ENCODE measurements at places on chromosomes 7 and 10. TPM values are rescaled to one million over a fixed set of nuclear protein-coding genes. Genes with fewer than 3 reads are reported as not detected.

DNA sequence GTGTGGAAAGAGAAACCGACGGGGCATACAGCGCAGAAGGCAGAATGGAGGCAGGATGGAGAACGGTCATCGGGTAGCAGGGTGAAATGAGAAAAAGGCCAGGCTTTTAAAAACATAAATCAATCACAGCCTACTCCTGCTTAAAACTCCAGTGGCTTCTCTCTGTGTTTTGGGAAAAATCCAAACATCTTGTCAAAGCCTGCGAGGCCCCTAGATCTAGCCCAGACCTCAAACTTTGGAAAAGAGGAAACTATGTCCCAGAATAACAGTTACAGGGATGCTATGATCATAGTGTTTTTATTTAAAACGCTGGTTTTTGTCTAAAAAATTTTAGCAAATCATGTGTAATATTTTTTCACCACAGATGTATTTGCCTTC is 41.1 kb downstream of the PPP1R3C start:
- peaks cover 3% of the 10 kb centered on the region for H3K27me3 ChIP-seq
- no peak overlapping the region for H3K27ac ChIP-seq
- H3K4me1 ChIP-seq: no peaks in the 10 kb centered on the region
- H3K36me3 ChIP-seq: no peaks in the 10 kb centered on the region
- no peak for DNase-seq

- no peak overlapping the region for H3K4me3 ChIP-seq
- peak overlapping the region; percentile 15 for H3K27ac ChIP-seq
- H3K36me3 ChIP-seq: no peaks in the 10 kb centered on the region
- no peaks in the 10 kb centered on the region for H3K4me1 ChIP-seq
- DNase-seq: no peak
Observed at GRCh38 chr7:28203508-28204240, 23.1 kb upstream of the JAZF1 start.

The TOMM7 gene
- total RNA-seq: 581 TPM

DNA sequence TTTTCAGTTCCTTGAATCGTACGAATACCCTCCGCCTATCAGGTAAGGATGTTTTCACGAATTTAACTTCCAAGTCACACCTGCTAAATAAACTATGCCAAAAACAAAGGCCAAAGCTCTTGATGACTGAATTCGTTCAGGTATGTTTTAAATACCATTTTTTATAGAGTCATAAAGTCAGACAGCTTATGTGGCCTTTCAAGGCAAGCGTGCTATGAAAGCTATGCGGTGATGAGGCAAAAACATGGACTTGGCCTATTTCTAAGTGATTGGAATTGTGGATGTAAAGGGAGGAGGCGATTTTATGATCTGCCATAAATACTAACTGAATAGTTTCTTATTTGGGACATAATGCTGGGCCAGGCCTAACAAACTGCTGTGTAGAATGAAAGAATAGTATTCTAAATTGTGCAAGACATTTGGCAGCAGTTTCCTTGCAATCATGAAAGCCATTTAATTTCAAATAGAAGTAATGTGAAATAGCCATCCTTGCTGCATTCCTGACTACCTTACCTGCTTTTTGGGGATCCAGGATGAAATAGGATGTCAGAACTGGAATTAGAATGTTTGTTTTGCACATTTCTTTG is 14.0 kb downstream of the SLC39A12 start:
- no peaks in the 10 kb centered on the region for H3K4me1 ChIP-seq
- H3K36me3 ChIP-seq: no peaks in the 10 kb centered on the region
- H3K27ac ChIP-seq: no peak overlapping the region
- H3K27me3 ChIP-seq: no peaks in the 10 kb centered on the region
- H3K4me3 ChIP-seq: no peak overlapping the region
- no peak for DNase-seq

The PRXL2A gene
- 2.9 TPM for total RNA-seq

DNA sequence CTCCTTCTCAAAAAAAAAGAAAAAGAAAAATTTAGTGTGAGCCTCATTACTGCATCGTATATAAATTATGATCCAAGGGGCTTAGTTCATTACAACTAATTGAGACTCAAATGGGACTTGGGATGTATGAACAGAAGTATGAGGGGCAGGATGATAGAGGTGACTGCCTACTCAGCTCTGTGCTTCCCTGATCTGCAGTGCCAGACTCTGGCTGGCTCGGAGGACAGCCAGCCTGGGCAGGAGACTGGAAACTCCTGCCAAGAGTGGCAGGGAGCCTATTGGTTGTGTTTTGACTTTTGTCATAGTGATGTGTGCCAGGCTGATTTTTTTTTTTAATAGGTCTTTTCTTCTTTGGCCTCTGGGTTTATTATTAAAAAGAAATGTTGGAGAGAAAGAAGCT is 73.8 kb upstream of the GTF2IRD1 start:
- no peak overlapping the region for H3K4me3 ChIP-seq
- H3K36me3 ChIP-seq: no peaks in the 10 kb centered on the region
- H3K4me1 ChIP-seq: no peaks in the 10 kb centered on the region
- DNase-seq: no peak
- no peaks in the 10 kb centered on the region for H3K27me3 ChIP-seq

GRCh38 chr10:88120599-88121333 is 257.3 kb downstream of the PTEN start:
- no peak overlapping the region for H3K4me3 ChIP-seq
- H3K36me3 ChIP-seq: no peaks in the 10 kb centered on the region
- peaks cover 20% of the 10 kb centered on the region for H3K4me1 ChIP-seq
- DNase-seq: no peak
- no peak overlapping the region for H3K27ac ChIP-seq
- no peaks in the 10 kb centered on the region for H3K27me3 ChIP-seq

DNA sequence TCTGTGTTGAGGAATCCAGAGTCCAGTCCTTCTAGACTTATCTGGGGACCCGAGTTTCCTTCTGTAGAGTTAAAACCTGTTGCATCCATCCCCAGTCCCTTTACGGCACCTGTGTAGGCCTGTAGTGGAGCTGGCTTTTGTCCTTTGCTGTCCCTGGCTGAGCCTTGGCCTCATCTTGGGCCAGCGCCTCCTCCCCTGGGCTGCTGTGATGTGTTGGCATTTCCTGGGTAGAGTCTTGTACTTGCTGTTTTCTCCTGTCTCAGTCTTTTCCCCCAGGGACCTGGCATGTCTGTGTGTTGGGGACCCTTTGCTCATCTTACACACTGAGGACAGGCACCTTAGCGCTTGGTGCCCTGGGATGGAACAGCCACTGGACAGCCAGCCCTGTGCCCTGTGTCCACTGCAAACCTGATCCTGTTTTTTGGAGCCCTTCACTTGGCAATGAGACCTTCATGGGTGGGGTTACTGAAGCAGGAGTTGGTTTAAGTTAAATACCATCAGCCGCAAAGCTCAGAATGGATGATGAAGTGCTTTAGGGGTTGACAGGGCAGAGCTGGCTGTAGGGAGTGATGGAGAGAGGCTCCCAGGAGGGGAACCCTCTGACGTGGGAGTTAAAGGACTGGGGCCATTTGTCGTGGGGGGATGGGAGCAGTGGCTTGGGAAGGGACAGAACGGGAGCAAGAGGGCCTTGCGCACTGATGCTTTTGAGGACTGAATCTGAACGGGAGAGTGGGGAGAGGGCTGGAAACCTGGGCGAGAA is 50.9 kb downstream of the CUX1 start:
- H3K27ac ChIP-seq: no peak overlapping the region
- peaks cover 3% of the 10 kb centered on the region for H3K36me3 ChIP-seq
- H3K4me3 ChIP-seq: no peak overlapping the region
- no peaks in the 10 kb centered on the region for H3K27me3 ChIP-seq

The SFTPA1 gene
- not detected for total RNA-seq

The CALHM1 gene
- total RNA-seq: not detected

The TLX1 gene
- total RNA-seq: not detected

GRCh38 chr7:129561677-129562359 is 49.7 kb upstream of the NRF1 start:
- H3K36me3 ChIP-seq: no peaks in the 10 kb centered on the region
- H3K4me3 ChIP-seq: no peak overlapping the region
- no peak overlapping the region for H3K27ac ChIP-seq
- H3K27me3 ChIP-seq: no peaks in the 10 kb centered on the region

GRCh38 chr7:105068886-105069285 is 54.9 kb downstream of the KMT2E start:
- H3K27ac ChIP-seq: no peak overlapping the region
- DNase-seq: no peak
- H3K36me3 ChIP-seq: peaks cover 13% of the 10 kb centered on the region
- no peak overlapping the region for H3K4me3 ChIP-seq
- no peaks in the 10 kb centered on the region for H3K4me1 ChIP-seq
- H3K27me3 ChIP-seq: no peaks in the 10 kb centered on the region

DNA sequence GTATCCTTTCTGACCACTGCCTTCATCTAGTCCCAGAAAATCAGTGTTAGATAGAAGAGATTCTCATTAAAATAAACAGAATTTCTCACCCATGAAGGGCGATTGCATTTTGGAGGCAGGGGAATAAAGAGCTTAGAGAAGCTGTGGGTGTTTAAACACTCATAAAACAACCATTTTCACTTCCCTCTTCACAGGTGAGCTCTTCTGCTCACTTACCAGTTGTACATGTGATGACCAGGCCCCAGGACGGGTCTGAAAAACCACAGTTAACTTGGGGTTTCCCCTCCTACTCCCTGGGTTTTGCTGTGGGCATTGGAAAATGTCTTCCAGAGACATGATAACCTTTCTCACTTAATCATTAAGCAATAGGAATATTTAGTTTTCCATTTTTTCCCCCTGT is 411.6 kb upstream of the DPP6 start:
- no peak overlapping the region for H3K27ac ChIP-seq
- H3K4me1 ChIP-seq: no peaks in the 10 kb centered on the region
- H3K4me3 ChIP-seq: no peak overlapping the region
- no peaks in the 10 kb centered on the region for H3K36me3 ChIP-seq
- no peak for DNase-seq
- no peaks in the 10 kb centered on the region for H3K27me3 ChIP-seq

DNA sequence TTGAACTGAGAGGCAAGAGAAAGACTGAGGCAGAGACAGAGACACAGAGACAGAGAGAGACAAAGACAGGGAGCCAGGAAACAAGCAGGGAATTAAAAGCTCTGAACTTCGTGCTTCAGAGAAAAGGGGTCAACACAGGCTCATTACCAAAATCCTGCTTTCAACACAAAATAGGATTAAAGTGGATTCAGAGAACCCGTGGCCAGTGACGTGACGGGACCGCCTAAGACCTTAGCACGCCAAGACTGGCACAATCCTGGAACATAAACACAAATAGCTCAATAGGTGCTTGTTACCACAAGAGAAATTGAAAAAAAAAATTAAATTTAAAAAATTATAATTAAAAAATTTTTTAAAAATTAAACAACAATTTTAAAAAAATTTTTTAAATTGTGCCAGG is 21.5 kb downstream of the ASB13 start:
- no peak overlapping the region for H3K4me3 ChIP-seq
- no peaks in the 10 kb centered on the region for H3K36me3 ChIP-seq
- H3K4me1 ChIP-seq: no peaks in the 10 kb centered on the region
- H3K27me3 ChIP-seq: no peaks in the 10 kb centered on the region
- H3K27ac ChIP-seq: no peak overlapping the region
- DNase-seq: no peak

DNA sequence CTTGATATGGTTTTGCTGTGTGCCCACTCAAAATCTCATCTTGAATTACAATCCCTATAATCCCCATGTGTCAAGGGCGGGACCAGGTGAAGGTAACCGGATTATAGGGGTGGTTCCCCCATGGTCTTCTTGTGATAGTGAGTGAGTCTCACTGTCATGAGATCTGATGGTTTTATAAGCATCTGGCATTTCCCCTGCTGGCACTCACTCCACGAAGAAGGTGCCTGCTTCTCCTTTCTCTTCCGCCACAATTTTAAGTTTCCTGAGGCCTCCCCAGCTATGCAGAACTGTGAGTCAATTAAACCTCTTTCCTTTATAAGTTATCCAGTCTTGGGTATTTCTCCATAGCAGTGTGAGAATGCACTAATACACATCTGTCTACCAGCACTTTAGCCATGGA is 109.5 kb upstream of the SDK1 start:
- H3K4me1 ChIP-seq: no peaks in the 10 kb centered on the region
- no peak overlapping the region for H3K27ac ChIP-seq
- no peak for DNase-seq
- no peak overlapping the region for H3K4me3 ChIP-seq
- H3K27me3 ChIP-seq: no peaks in the 10 kb centered on the region

- H3K4me1 ChIP-seq: no peaks in the 10 kb centered on the region
- no peaks in the 10 kb centered on the region for H3K27me3 ChIP-seq
- H3K36me3 ChIP-seq: no peaks in the 10 kb centered on the region
Observed at GRCh38 chr10:15433850-15434537, 62.9 kb upstream of the FAM171A1 start.

The NEUROG3 gene
- total RNA-seq: not detected

GRCh38 chr7:132135746-132136385 is 440.4 kb downstream of the PLXNA4 start:
- H3K4me3 ChIP-seq: no peak overlapping the region
- no peaks in the 10 kb centered on the region for H3K4me1 ChIP-seq
- no peaks in the 10 kb centered on the region for H3K27me3 ChIP-seq
- no peaks in the 10 kb centered on the region for H3K36me3 ChIP-seq
- H3K27ac ChIP-seq: no peak overlapping the region
- no peak for DNase-seq

- no peak overlapping the region for H3K27ac ChIP-seq
- no peaks in the 10 kb centered on the region for H3K4me1 ChIP-seq
- H3K27me3 ChIP-seq: no peaks in the 10 kb centered on the region
- DNase-seq: no peak
Observed at GRCh38 chr7:118330388-118330787, 105.9 kb downstream of the ANKRD7 start.

The AOAH gene
- 53.3 TPM for total RNA-seq

The PRSS2 gene
- 57.7 TPM for total RNA-seq

The CRTAC1 gene
- total RNA-seq: 0.20 TPM

The ZNF655 gene
- 145 TPM for total RNA-seq

The OR6V1 gene
- not detected for total RNA-seq

DNA sequence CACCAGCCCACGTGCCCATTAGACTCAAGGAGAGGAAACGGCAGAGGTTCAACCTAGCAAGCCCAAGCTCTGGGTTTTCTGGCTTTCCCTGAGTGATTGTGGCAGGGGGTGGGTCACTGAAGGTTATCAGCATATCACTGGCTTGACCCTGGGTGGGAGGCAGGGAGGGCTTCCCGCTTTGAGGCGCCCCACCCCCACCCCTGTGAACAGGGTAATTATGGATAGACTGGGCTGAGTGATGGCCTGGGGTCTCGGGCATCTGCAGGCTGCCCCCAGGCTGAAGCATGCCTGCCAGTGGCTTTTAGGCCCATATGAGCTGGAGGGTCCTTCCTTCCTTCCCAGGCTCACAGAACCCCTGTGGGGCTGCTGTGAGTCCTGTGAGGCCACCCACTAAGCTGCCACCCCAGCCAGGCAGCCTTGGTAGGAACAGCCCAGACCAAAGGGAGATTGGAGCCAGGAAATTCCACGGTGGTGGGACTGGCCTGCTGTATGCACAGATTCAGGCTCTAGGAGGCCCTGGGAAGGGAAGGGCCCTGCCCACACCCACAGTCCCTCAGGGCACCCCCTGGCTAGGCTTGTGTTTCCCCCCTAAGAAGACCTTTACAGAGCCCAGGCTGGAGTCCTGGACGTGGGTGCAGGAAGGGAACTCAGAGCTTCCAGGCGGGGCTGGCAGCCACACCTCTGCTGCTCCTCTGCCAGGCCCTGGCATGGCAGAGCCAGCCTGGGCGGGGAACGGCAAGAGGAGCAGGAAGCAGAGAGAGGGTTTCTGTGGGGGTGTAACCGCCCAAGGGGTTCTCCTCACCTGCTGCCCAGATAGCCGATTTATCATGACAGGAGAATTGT is 33.1 kb downstream of the GPRIN2 start:
- H3K27ac ChIP-seq: no peak overlapping the region
- no peaks in the 10 kb centered on the region for H3K36me3 ChIP-seq
- DNase-seq: peak; percentile 24
- no peak overlapping the region for H3K4me3 ChIP-seq
- H3K4me1 ChIP-seq: no peaks in the 10 kb centered on the region
